ENCODE measurements at places on chromosomes 3 and 15.

DNA sequence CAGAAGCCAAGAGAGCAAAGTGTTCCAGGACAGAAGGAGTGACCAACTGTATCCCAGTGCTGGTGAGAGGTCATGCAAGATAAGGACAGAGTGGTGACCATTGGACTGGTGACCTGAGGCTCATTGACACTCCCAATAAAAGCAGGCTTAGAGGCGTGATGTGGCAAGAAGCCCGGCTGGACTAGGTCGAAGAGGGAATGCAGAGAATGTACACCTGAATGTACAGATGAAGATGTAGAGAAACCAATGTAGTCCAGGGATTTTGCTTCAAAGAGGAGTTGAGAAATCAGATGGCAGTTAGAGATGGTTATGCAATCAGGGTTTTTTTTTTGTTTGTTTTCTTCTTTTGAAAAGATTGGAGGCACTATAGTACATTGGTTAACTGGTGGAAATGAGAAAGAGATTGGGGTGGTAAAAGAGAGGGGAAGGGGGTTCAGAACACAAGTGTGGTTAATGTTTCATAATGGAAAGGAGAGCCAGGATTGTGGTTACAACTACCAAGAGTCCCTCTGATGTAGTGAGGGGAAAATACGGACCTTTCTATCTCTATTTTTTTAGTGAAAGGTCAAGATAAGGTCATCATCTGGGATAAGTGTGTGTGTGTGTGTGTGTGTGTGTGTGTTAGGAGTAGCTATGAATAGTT lies 23.3 kb downstream of the ST3GAL6 start:
- DNase-seq, result no peak

DNA sequence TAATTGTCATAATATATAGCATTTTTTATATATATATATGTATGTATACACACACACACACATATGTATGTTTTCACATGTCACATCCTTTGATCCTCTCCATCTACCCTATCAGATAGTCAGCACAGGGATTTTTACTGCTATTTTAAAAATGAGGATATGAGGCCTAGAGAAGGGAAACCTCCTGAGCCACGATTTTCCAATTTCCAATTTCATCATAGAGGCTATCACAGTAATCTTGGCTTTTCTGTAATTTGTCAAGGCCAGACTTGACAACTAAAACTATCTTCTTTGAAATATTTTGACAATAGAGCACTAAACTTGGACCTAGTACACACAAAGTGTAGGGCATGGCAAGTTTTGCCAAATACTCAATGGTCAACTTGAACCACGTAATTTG lies 42.5 kb downstream of the IL1RAP start:
- DNase-seq, result no peak

DNA sequence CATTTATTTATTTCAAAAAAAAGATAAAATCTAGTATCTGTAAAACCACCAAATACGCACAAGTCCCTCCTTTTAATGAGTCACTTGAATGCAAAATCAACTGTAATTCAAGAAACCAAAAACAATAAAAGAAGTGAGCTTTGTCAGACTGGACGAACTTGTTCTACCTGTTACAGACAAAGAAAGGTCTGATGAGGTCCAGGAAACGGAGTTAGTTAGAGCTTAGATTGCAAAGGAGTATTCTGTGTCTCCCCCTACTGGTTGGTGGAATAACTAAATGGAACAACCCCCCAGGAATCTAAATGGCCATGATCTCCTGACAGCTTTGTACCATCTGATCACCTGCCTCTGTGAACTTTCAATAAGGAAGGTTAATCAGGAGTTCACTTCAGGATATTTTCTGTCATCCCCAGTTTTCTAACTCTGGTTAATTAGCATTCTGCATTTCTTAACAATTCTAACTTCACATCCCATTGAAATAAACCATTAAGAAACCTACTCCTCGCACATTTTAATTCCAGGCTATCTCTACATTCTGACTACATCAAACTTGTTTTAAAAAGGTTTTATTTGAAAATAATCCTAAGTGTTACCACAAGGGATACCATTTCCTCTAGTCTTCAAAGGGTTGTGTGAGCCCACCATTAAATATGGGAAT lies 333.0 kb upstream of the SATB1 start:
- no peak for DNase-seq

DNA sequence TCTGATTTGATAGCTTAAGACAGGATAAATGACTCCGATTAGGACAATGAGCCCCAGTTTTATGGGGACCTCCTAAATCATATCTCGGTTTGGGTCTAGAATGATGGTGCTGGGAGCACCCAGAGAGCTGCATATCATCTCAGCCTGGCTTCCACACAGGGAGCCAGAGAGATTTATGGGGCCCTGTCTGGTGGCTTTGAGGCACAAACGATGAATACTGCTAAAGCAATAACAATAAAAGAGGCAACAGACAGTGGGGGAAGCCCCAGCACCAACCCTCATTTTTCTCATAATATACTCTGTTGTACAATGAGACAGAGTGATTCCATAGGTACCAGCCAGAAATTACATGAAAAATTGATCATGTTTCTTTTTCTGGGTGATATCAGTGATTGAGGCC lies 889.0 kb upstream of the CFAP20DC start:
- DNase-seq, result no peak

DNA sequence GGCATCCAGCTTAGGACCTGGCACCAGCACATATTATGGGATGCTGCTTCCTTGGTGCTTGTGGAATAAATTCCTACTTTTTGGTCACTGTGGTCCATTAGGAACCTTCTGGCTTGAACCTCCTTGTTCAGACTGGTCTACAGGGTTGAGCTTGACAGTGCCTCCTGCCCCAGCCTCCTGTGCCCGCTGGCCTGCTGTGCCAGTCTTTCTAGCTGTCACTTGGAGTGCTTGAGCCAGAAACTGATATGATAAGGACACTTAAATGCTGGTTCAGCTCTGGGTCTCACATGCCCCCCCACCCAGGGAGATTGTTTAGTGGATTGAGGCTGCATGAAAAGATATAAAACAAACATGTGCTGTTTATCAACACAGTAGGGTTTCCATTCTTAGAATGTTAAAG lies 147.8 kb downstream of the SLCO3A1 start:
- no peak for DNase-seq

- no peak for DNase-seq
These were observed 9.0 kb upstream of the UACA start for GRCh38 chr15:70772402-70772801.

GRCh38 chr15:25725758-25726157 lies 137.4 kb downstream of the ATP10A start:
- no peak for DNase-seq

GRCh38 chr3:121111914-121112612 lies 204.1 kb downstream of the STXBP5L start:
- no peak for DNase-seq

DNA sequence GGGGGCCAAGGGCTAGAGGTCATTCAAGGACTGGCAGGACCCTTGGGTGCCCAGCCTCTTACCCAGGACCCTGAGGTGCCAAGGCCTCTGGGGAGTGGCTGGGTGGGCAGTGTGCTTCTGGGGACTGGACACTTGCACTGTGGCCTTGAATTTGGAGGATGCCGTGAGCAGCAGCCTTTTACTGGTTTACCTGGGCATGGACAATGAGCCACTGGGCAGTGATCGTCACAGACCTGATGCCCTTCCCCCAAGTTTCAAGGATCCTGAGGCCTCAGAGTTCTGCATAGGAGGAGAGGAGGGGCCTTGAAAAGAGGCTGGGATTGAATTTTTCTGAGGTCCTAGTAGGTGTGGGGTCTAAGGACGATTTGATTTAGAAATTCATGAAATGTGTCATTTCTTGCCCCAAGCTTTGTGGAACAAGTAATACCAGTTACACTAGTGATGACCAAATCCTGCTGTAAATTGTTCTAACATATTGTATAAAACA lies 146.1 kb upstream of the TPM1 start:
- DNase-seq, result no peak

- DNase-seq, result no peak
These were observed 28.6 kb upstream of the PDZRN3 start for GRCh38 chr3:73653351-73653750.

DNA sequence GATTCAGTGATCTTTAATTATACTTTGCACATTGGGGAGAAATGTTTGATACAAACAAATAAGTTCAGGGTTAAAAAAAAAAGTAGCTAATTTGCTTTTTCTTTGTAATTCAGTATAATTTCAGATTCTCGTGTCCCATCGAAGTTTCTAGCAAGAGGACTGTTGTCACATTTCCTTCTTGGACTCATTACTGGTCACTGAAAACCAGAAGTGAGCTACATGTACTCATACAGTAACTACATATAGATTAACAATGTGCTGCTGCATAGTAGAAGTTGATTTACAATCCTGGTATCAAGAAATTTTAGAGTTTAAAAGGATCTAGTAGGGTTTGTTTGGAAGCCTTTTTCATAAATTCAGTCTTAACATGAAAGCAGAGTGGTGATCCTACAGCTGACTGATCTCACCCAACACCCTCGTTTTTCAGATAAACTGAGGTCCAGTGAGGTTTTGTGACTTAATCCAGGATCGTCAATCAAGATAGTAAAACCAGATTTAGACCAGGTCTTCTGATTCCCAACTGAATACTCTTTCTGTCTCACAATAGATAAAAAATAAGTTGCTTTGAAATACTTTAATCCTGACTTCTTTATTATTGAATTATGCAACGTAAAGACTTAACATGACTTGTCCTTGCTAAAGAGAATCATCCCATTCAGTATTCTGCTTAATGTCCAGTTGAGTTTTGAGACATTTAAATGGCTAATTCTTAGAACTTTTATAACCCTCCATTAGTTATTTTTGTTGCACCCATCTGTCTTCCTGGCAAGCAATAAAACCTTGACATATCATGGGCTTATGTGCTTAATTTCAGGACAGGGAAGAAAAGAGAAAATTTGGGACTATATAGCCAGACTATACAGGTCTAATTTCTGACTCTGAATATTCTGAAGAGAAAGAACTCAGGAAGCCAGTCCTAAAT lies 2.8 kb downstream of the SEC62 start:
- DNase-seq, result no peak

DNA sequence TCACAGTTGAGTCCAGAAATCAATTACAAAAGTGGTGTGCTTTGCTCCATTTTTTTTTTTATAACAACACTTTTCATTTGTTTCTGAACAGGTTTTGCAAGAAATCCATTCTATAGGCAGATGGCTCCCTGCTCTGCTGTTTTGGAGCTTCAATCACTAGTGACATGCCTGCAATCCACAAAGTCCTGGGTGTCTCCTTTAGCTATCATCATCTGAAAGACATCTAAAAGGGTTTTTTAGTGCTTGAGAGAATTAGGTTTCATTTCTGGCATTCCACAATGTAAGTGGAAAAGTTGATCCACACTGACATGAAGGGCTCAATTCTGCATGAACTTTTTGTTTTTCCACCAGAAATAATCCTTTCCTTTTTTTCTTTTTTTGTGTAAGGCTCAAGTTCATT lies 24.0 kb upstream of the MEIS2 start:
- no peak for DNase-seq

DNA sequence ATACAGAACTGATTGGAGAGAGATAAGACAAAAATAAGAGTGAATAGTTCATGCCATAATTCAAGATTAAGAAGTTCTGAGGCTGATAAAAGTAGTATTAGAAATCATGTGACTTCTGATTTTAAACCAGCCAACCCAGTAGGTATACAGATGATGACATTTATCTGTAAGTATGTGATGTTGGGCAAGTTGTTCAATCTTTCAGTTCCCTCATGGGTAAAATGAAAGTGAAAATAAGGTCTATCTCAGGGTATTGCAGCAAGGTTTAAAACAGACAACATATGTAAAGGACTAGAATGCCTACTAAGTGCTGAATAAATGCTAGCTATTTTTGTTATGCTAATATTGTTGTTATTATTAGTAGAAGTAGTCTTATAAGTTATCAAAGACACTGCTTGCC lies 1055.7 kb downstream of the NAALADL2 start:
- DNase-seq, result no peak

DNA sequence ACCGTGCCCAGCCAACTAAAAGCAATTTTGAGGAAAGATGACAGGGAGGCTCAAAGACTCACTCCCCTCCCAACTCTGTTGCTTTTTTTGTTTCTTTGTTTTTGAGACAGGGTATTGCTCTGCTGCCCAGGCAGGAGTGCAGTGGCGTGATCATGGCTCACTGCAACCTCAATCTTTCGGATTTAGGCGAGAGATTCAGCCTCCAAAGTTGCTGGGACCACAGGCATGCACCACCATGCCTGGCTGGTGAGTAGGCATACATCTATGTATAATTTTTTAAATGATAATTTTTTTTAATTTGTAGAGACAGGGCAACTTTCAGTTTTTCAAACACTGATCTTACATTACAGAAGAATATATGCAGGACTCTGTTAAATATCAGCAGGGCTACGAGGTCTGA lies 15.8 kb upstream of the THUMPD3 start:
- no peak for DNase-seq

DNA sequence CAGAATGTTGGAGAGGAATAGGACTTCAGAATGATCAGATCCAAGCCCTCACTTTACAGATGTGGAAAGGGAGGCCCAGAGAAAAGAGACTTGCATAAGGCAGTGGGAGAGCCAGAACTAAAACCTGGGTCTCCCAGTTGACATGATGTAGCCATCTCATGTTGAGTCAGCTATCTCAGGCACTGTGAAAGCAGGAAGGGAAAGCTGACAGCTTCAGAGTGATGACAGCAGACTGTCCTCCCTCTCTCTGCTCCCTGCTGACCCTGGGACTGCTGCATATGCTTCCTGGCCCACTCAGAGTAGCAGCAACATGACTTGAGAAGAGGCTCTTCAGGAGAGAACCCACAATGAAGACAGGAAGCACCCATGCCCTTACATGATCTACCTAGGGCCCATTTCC lies 14.7 kb downstream of the FHIT start:
- no peak for DNase-seq

DNA sequence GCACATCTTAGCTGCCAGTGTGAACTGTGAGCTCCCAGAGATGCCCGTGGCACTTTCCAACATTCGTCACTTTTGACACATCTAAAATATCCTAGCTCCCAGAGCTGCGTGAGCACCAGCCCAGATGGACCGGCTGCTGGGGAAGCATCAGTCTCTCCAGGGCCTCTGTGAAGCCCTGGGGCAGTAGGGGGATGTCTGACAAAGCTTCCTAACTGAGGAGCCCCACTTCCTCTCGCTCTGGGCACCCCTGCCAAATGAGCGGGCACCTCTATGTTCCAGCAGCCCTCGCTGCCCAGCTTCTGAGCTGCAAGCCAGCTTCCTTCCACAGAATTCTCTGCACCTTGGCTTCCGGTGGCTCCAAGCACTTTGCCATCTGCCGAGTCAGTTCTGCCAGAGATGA lies 91.1 kb downstream of the LIPC start:
- DNase-seq, result no peak

GRCh38 chr3:193148688-193149473 lies 92.1 kb upstream of the PLAAT1 start:
- DNase-seq, result no peak

All from AG09319 (cell line).